NCI-H2081 treated with DMSO at 0.1 percent for 48 hours (cell line): ENCODE measurements at places on chromosomes 1 and 21.

DNA sequence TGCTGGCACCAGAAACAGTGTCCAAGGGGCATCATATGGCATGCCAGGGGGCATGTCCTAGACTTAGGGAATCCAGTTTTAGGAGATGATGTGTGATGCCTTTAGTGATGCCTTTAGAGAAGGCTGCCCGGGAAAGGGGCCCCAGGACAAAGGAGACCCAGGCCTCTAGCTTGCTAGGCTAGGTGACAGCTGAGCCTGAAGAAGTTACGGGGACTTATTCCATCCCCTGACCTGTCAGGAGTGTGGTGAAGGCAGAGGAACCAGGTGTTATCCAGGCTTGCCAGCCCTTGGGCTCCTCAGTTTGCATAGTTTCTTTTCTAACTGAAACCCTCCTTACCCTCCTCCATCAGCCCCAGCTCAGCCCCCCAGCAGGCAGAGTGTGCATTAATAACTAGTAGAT, 269.7 kb upstream of the CSF3R start:
- DNase-seq = no peak

GRCh38 chr21:15240848-15241247, 176.0 kb upstream of the NRIP1 start:
- DNase-seq = no peak

GRCh38 chr1:110214454-110215404, 4.6 kb downstream of the KCNC4 start:
- no peak for DNase-seq

GRCh38 chr1:12167493-12168429, 970 bp downstream of the TNFRSF1B start:
- DNase-seq = no peak

DNA sequence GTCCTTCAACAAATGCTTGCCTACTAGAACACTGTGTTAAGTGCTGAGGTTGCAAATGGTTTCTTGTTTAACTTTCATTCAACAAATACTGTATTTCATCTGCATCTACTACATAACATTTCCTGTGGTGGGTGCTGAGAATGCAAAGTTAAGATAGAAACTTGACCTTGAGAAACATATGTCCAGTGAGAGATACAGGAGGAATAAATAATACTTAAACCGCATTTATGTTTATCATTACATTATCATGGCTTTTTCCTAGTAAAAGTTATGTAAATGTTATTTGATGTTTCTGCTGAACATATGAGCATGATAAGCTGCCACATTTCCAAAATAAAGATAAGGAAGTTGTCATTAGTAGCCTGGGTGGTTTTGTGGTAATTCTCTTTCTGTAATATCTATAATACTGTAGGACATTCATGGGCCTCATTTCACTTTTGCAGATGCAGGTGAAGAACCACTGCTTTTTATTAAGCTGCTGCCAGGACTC, 590.4 kb downstream of the PLPP3 start:
- no peak for DNase-seq

DNA sequence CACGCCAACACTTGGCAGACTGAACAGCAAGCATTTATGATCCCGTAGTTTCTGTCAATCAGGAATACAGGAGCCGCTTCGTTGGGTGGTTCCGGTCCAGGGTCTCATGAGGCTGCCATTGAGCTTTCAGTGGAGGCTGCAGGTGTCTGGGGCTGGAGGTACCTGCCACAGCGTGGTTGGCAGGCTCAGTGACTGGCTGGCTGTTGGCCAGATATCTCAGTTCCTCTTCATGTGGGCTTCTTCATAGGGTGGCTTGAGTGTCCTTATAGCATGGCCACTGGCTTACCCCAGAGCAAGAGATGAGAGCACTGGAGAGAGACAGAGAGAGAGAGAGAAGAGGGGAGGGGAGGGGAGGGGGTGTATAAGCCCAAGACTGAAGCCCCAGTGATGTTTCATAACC, 29.3 kb downstream of the PIK3CD start:
- no peak for DNase-seq

DNA sequence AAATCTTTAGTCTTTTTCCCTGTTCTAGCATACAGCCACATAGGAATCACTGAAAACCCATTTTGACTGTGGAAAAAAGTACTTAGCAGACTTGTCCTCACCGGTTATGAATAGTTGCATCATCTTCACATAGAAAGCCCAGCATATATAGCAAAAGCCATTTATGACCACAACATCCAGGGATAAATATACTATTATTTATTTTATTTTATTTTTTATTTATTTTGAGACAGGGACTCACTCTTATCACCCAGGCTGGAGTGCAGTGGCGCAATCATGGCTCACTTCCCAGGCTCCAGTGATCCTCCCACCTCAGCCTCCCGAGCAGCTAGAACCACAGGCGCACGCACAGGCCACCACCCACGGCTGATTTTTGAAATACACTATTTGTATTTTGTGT, 175.3 kb downstream of the GALNT2 start:
- no peak for DNase-seq

DNA sequence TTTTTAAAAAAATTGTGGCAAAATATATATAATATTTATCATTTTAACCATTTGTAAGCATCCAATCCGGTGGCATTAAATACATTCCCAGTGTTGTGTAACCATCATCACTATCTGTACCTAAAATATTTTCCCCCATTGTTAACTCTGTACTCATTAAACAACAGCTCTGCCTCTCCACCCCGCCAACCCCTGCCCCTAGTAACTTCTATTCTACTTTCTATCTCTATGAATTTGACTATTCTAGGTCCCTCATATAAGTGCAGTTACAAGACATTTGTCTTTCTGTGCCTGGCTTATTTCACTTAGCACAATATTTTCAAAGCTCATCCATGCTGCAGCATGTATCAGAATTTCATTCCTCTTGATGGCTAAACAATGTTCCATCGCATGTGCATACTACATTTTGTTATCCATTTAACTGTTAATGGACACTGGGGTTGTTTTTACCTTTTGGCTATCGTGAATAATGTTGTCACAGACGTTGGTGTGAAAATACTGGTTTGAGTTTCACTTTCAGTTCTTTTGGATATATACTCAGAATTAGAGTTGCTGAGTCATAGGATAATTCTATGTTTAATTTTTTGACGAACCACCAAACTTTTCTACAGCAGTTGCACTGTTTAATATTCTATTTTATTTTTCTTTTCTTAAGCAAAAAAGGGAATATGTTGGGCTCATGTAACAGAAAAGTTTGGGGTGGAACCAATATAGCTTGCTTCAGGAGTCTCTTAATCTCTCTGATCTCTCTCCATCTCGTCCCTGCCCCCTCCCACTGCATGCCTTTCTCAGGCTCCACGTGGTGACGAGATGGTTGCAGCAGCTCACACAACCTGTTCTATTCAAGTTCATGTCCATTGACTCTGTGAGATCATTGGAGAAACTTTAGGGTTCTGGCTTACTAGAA, 25.2 kb upstream of the RCAN1 start:
- DNase-seq = no peak

GRCh38 chr1:213979751-213980586, 7.8 kb upstream of the PROX1 start:
- DNase-seq = no peak

DNA sequence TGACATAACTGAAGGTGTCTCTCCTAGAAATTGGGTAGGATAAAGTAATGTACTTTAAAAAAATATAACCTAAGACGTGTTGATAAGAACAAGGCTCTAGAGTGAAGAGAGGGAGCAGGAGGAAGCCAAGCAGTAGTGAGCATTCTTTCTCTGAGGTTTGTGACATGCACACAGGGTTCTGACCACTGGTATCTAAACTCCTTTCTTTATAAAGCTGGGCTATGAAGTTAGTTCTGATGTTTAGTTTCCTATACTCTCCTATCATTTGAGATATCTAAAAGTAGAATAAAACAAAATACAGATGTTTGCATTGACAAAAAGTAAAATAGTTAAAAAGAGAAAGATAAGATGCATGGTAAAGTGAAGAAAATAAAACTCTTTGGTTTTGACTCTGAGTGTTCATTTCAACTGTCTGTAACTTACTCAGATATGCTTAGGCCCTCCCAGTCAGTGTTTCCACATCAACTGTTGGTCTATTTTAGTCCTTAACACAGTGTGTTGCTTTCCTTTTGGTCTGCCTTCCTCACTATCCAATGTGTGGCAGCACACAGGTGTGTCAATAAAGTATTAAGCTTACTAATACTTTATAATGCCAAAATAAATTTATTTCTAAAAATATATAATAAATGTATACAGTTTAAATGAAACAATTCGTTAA, 543.5 kb downstream of the PTPRC start:
- no peak for DNase-seq

DNA sequence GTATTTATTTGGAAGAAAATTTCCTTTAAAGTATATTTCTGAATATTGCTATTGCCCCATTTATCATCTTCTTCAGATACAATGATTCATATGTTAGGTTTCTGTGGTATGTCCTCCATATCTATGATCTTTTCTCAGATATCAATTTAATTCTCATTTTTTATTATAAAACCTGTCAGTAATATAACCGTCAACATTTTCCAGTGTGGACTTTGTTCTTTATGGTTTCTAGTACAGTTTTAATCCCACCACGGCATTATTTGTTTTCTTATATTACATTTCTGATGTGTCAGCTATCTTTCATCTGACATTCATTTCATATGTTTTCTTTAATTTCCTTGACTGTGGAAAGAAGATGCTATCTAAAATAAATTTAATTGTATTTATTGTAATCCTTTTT, 97.9 kb downstream of the PLPPR5 start:
- DNase-seq = no peak

- DNase-seq = no peak
Measured at GRCh38 chr1:32246888-32247273, at the start of gene FAM167B. FAM167B (plus strand) TSS chr1:32247222; CDS start chr1:32247422, 200 bp downstream.

DNA sequence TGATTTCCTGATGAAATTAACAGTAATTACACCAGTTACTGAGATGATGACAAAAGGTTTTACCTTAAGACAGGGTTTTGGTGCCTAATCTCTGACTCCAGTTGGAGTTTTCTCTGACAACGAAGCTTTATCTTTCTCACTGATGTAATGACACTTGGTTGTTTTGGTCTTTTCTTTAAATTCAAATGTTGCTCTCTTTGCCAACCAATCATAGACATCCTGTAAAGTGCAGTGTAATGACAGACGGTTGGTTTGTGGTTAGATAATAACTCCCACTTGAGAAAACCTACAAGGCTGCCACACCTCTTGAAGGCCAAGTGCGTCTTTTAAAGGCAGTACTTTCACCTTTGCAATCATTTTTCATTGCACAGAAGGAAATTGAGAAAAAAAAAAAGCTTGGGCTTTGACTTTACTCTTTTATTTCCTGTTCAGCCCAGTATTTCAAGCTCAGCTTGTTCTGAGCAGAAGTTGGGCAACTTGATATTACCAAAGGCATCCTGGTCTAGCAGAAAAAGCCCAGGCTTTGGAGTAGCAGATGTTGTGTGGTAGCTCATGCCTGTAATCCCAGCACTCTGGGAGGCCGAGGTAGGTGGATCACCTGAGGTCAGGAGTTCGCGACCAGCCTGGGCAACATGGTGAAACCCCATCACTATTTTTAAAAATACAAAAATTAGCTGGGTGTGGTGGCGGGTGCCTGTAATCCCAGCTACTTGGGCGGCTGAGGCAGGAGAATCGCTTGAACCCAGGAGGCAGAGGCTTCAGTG, 14.9 kb downstream of the PDIK1L start:
- DNase-seq = no peak

DNA sequence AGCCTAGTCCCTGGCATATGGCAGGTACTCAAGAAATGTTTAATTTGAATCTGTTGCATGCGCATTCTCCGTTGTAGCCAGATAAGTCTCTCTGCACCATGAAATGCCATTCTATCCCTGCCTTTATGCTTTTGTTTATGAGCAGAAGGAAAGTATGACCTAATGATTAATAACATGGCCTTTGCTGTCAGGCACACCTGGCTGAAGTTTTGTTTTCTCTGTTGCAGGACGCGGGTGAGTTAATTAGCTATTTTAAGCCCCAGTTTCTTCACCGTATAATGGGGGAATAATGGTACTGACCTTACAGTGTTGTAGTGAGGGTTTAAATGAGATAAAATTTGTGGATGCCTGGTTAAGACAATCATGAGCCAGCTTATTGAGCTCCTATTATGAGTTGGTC, 87.7 kb downstream of the ST6GALNAC3 start:
- no peak for DNase-seq

GRCh38 chr1:211527888-211528287, 35.9 kb upstream of the RD3 start:
- no peak for DNase-seq

- no peak for DNase-seq
Measured at GRCh38 chr1:5632224-5632623, 360.0 kb downstream of the NPHP4 start.
